ENCODE measurements at places on chromosomes 4 and X.

- no peak for DNase-seq
Observed at GRCh38 chr4:168826620-168827019, 183.4 kb downstream of the CBR4 start.

DNA sequence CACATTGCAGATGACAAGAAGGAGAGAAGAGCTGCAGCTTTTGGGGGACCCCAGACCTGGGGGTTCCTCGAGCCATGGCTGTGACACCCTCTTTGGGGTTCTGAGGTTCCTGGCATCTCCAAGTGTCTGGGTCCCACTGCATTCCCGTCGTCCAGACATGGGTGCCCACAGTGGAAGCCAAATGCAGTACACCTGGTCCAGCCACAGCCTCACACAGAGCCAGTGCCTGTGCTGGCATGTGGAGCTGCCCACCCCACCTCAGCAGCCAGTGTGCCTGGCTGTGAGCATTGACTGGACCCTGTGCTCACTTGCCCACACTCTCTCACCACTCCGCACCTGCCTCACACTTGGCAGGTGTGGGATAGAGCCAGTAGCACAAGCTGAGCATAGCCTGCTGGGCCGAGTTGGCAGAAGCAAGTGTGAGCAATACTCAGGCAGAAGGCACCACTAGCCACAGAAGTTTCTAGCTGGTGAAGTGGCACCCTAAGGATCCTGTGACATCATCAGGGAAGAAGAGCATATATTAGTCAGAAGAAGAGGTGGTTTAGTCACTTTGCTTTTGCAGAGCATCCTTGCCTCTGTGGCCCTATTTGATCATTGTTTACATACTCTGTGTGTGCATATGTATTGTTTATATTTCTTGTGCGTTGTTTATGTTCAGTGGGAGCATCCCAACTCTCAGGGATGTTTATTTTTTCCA is 65.0 kb upstream of the MAGEB2 start:
- DNase-seq, result no peak

GRCh38 chr4:155572106-155572703 is 94.4 kb upstream of the GUCY1A1 start:
- no peak for DNase-seq

- DNase-seq, result no peak
Observed at GRCh38 chr4:145298885-145299284, 118.5 kb upstream of the OTUD4 start.

GRCh38 chr4:123990310-123990870 is 593.8 kb downstream of the SPRY1 start:
- DNase-seq, result no peak
